Endodermal cell (in vitro differentiated cells): ENCODE measurements at places on chromosomes 6 and 20. TPM values are rescaled to one million over a fixed set of nuclear protein-coding genes. Genes with fewer than 3 reads are reported as not detected.

BTBD3 gene
- 80.4 and 81.7 TPM in 2 replicates for total RNA-seq

NELFE gene
- total RNA-seq = 92.5 to 132 TPM (median 128 TPM) in 3 replicates

SOBP gene
- total RNA-seq = 1.9 to 2.5 TPM (median 1.9 TPM) in 3 replicates

C6orf15 gene
- not detected in 3 replicates for total RNA-seq

MDFI gene
- 57.3 to 85.1 TPM (median 80.0 TPM) in 3 replicates for total RNA-seq

ATP6V1G2 gene
- 1.6 to 4.0 TPM (median 1.7 TPM) in 3 replicates for total RNA-seq

GPR6 gene
- total RNA-seq = 0.16 and 0.24 TPM in 2 replicates

SPAG4 gene
- 1.7 to 19.3 TPM (median 2.3 TPM) in 3 replicates for total RNA-seq
